Activated T-helper 1 cell treated with anti-CD3 and anti-CD28 coated beads, Interleukin-12 subunit alpha, Interleukin-12 subunit beta, Interleukin-2, Interleukin-4 antibody, amounts not matched to agents 30 ng/mL and 10 ng/mL and 1 ng/mL, durations not matched to agents 14 hours and 24 hours and 36 hours (primary cell): ENCODE measurements at places on chromosomes 2 and 18.
A peak's percentile ranks its signal among the peaks of the same experiment; 100 is the strongest.

GRCh38 chr2:122390406-122390805 is 635.0 kb downstream of the TSN start:
- no peaks in the 10 kb centered on the region for H3K27me3 ChIP-seq
- H3K4me3 ChIP-seq: no peak overlapping the region

DNA sequence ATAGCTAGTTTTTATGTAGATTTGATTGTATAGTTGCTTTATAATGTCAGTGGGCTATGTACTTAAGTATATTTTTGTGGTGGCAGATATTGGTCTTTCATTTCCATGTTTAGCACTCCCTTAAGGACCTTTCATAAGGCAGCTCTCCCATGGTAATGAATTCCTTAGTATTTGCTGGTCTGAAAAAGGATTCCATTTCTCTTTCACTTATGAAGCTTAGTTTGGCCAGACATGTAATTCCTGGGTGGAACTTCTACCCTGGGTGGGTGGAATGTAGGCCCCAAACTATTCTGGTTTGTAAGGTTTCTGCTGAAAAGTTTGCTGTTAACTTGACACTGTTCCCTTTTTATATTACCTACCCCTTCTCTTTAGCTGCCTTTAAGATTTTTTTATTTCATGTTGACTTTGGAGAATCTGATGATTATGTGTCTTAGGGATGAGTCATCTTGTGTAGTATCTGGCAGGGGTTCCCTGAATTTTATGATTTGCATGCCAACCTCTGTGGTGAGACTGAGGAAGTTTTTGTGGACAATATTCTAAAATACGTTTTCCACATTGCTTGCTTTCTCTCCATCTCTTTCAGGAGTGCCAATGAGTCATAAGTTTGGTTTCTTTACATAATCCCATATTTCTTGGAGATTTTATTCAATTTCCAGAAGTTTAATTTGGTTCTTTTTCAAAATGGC is 65.4 kb upstream of the VRK2 start:
- DNase-seq: no peak
- no peak overlapping the region for H3K4me3 ChIP-seq
- H3K4me1 ChIP-seq: no peaks in the 10 kb centered on the region
- no peak overlapping the region for H3K27ac ChIP-seq
- H3K36me3 ChIP-seq: no peaks in the 10 kb centered on the region

GRCh38 chr2:60450488-60450887 is 103.0 kb downstream of the BCL11A start:
- H3K4me1 ChIP-seq: no peaks in the 10 kb centered on the region
- no peaks in the 10 kb centered on the region for H3K36me3 ChIP-seq
- no peak overlapping the region for H3K27ac ChIP-seq
- H3K27me3 ChIP-seq: peaks cover 1% of the 10 kb centered on the region
- DNase-seq: no peak

- H3K36me3 ChIP-seq: no peaks in the 10 kb centered on the region
- H3K27ac ChIP-seq: no peak overlapping the region
- no peak overlapping the region for H3K4me3 ChIP-seq
- H3K27me3 ChIP-seq: peaks cover 60% of the 10 kb centered on the region
- H3K4me1 ChIP-seq: peaks cover 29% of the 10 kb centered on the region
Observed at GRCh38 chr18:48134609-48135008, 204.2 kb upstream of the SMAD2 start.

DNA sequence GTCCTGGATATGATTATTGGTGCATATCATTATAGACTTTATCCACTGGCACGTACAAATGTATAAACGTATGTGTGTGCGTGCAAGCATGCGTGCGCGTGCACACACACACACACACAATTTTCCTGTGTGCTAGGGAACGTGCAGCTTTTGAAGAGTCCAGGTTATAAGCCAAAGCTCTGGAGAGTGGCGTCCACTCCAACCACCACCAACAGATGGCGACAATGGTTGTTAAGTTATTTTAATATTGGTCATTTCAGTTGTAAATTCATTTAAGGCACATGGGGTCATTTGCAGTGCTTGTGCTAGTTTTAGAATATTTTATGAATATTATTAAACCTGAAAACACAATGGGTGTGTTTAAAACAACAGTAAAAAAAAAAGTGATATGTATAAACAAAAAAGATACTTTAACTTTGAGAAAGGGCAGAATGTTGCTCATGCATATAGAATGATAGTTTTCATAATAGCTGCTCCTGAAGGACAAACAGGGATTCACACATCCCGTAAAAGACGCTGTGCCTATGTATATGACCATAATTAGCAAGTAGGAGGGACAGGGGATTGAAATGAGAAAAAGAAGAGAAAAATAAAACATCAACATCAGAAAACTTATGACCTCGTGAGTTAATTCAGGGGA is 124.2 kb upstream of the ITGB6 start:
- H3K27me3 ChIP-seq: peaks cover 6% of the 10 kb centered on the region
- no peak overlapping the region for H3K4me3 ChIP-seq

GRCh38 chr18:79917853-79918614 is 33.4 kb downstream of the SLC66A2 start:
- no peak for DNase-seq
- H3K27ac ChIP-seq: no peak overlapping the region
- H3K36me3 ChIP-seq: peaks cover 36% of the 10 kb centered on the region
- H3K4me3 ChIP-seq: no peak overlapping the region

GRCh38 chr18:3013024-3013804 is at the start of gene LPIN2:
Gene LPIN2 (minus strand): TSS chr18:3013144. CDS start chr18:2960840, 52,304 bp downstream.
- H3K27ac ChIP-seq: peak within 1 kb of the TSS; percentile 90
- DNase-seq: peak; percentile 95
- peaks cover 33% of the 10 kb centered on the region for H3K36me3 ChIP-seq
- no peaks in the 10 kb centered on the region for H3K27me3 ChIP-seq
- peaks cover 65% of the 10 kb centered on the region for H3K4me1 ChIP-seq

GRCh38 chr2:199462347-199462955 is 4.7 kb upstream of the SATB2 start:
- H3K27me3 ChIP-seq: peaks cover 61% of the 10 kb centered on the region
- peak overlapping the region; percentile 58 for H3K27ac ChIP-seq
- H3K4me1 ChIP-seq: peaks cover 13% of the 10 kb centered on the region
- no peak overlapping the region for H3K4me3 ChIP-seq
- peaks cover 4% of the 10 kb centered on the region for H3K36me3 ChIP-seq

GRCh38 chr2:46695283-46695682 is 215.9 kb downstream of the TMEM247 start:
- no peaks in the 10 kb centered on the region for H3K36me3 ChIP-seq
- no peak overlapping the region for H3K27ac ChIP-seq
- no peak for DNase-seq

- no peak overlapping the region for H3K27ac ChIP-seq
- no peak overlapping the region for H3K4me3 ChIP-seq
- H3K27me3 ChIP-seq: peaks cover 5% of the 10 kb centered on the region
Observed at GRCh38 chr18:3889803-3890202, 439.8 kb downstream of the TGIF1 start.

DNA sequence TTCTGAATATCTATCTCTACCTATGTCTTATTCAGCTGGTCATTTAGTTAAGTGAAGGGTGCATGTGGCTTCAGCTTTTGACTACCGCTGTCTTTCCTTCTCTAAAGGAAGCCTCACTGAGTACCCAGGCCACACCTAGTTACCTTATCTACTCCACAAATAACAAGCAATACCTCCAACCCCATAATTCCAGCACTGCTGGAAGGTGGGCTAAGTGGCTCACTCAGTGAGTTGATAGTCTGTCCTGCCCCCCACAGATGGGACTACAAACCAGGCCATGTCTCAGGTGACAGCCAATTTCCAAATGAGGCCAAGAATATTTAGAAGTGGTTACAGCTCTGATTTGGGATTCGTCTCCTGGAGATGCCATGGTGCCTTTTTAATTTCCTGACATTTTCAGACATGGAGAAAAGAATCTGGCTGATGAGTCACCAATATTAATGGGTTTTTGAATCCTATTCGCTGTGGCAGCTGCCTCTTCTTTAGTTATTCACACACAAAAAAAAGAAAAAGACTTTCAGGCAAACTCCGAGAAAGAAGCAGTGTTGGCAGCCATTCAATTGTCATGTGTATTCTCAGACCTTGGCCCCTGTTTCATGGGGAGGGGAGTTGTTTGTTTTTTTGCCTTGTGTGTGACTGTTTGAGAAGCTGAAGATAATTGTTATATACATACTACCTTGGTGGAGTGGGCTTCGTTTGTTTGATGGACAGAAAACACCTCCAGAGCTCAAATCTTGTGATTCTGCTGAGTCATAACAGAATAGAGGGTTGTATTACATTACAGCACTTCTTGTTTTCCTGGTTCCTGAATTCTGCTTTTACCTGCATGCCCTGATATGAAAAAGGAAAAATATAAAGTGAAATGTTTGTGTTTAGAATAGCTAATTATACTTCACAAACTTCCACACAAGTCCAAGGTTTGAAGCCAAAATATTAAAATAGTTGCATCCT is 64.2 kb downstream of the SCG2 start:
- no peak for DNase-seq
- no peak overlapping the region for H3K4me3 ChIP-seq
- no peak overlapping the region for H3K27ac ChIP-seq
- H3K36me3 ChIP-seq: no peaks in the 10 kb centered on the region

DNA sequence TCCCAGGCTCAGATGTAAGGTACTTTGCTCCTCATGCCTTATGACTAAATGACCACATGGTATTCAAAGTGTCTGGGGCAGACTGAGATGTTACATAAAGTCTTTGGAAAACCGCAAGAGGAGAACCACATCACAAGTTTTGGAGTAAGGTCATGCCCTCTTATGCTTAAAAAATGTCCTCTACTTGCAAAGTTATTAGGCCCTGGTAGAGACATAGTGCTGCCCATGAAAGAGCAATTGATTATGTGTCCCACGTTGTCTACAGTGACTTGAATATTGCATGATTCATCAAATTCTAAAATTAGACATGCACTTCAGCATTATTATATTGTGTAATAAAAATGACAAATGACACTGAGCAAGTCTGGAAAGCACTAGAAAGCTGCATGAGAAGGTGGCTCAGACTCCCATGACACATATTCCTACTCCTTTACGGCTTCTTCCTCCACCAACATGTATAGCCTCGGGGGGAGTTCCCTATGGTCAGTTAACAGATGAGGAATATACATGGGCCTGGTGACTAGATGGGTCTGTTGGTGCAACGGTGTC is 602.6 kb upstream of the VRK2 start:
- H3K27me3 ChIP-seq: no peaks in the 10 kb centered on the region
- no peak overlapping the region for H3K4me3 ChIP-seq
- DNase-seq: no peak
- H3K36me3 ChIP-seq: no peaks in the 10 kb centered on the region
- H3K4me1 ChIP-seq: no peaks in the 10 kb centered on the region
